ENCODE measurements at places on chromosomes 12 and 14.

- DNase-seq = no peak
Observed at GRCh38 chr14:106530423-106531107, 1004.2 kb downstream of the TMEM121 start.

GRCh38 chr14:70821584-70822529 lies 12.5 kb upstream of the MAP3K9 start:
- DNase-seq = peak; percentile 34

GRCh38 chr12:67287311-67287710 lies 18.2 kb downstream of the CAND1 start:
- DNase-seq = no peak

- no peak for DNase-seq
Observed at GRCh38 chr14:54942913-54943312, 40.3 kb upstream of the GCH1 start.

DNA sequence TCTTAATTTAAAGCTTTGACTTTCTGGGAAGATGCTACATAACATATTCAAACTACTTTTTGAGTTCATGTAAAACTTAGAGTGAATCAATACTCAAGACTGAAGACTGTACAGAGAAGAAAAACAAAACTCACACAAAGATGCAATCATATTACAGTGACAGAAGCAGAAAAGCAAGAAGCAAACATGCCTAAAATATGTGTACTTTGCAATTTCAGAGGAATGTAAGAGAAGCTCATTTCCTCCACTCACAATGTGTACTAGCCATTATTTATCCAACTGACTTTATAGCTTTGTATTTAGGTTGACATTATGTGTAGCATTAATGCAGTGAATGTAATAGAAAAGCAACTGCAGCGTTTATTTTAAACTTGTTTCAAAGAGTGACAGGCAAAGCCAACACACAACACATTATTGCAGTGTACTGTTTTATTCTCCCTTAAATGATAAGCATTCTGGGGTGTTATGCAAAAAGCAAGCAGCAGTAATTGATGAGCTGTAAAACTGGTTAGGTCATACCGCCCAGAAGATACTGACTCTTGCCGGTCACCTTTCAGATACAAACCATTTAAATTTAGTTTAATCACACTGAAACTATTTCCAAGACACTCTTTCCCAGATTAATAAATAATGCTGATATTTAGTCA lies 88.2 kb upstream of the PAWR start:
- no peak for DNase-seq

DNA sequence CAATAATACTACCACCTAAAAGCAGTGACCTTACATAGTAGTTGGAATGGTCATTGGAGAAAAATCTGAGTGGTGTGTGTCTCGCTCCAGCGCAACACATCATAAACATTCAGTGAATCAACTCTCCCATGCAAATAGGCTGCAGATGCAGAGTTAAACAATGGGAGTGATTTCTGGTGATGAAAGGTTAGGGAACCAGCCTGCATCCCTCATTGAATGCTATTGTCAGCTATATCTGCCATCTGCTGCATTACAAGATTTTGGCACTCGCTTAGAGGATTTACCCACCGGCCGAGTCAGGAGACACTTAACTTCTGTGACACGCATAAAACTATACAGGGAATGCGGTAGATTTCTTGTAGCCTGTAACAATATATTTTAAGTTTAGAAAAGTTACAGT lies 900.9 kb downstream of the FLRT2 start:
- DNase-seq = no peak

GRCh38 chr14:80231702-80232101 lies 20.4 kb upstream of the DIO2 start:
- no peak for DNase-seq

GRCh38 chr12:13094367-13094766 lies 9.1 kb downstream of the GSG1 start:
- peak; percentile 50 for DNase-seq

- DNase-seq = no peak
Observed at GRCh38 chr12:34306133-34306830, 284.0 kb downstream of the ALG10 start.

All from fibroblast of villous mesenchyme (primary cell).